Stimulated activated naive CD4-positive, alpha-beta T cell (primary cell): ENCODE measurements at places on chromosomes 16 and 17.

DNA sequence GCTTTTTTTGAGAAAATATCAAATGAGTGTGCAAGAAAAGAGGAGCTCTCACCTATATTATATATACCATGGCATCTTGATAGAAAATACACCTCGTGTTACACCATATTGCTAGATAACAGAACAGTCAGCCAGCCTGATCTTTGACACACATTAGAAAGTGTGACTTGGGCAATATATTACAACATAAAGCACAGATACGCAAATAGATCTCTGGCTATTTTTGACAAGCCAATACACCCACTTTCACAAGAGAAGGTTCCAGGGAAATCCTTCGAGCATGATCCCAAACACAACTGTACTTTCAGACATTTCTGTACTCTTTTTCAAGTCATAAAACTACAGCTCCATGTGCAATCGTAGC lies 9.4 kb downstream of the GGA2 start:
- DNase-seq, result no peak

DNA sequence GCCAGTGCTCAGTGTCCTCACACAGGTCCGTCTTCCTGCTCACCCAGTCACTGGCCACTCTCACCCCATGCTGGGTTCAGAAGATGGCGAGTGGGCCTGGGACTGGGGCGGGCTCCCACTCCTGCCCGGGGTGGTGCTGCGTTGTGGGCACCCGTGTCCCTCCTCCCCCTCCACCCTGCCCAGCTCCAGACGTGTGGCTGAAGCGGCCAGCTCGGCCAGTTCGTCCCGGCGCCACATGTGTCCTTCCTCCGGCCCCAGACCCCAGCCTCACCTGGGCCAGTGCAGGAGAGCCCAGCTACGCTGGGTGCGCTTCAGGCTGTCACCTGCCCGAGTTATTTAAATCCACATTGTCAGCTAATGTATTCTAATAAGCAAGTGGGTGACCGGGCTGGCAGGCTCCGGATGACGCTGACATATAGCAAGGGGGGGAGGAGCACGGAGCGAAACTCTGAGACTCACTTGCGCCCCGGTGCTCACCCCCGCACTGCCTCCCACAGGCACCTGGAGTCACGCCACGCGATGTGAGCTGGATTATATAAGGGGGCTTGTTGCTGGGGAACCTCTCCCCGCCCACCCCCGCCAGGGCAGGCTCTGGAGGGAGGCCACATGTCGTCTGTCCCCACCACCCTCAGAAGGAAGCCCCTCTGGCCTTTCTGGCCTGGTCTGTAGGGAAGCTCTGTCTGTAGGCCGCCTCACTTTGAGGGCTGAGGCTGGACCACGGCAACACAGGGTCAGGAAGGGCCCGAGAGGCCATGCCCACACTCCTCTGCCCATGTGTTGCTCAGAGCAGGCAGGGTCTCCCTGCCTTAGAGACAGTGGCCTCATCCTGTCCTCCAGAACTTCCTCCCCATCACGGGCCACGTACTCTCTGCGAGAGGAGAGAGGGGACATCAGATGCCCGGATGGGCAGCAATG lies 7.1 kb upstream of the BAIAP2 start:
- DNase-seq, result no peak

GRCh38 chr16:50796829-50797228 lies 54.9 kb downstream of the CYLD start:
- DNase-seq, result no peak

- no peak for DNase-seq
These were observed 36.0 kb downstream of the AIPL1 start for GRCh38 chr17:6398955-6399354.

DNA sequence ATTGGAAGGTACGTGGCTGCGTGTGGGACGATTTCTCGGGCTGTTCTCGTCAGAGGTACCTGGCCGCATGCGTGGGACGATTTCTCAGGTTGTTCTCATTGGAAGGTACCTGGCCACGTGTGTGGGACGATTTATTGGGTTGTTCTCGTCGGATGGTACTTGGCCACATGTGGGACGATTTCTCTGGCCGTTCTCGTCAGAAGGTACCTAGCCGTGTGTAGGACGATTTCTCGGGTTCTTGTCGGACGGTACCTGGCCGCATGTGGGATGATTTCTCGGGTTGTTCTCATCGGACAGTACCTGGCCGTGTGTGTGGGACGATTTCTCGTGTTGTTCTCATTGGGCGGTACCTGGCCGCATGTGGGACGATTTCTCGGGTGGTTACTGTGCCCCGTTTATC lies 50.1 kb upstream of the GNG13 start:
- DNase-seq, result no peak

GRCh38 chr16:67546761-67547422 lies 15.4 kb upstream of the CTCF start:
- DNase-seq, result peak; percentile 69

- DNase-seq, result peak; percentile 90
These were observed 8.3 kb downstream of the HS3ST3B1 start for GRCh38 chr17:14308965-14309879.

DNA sequence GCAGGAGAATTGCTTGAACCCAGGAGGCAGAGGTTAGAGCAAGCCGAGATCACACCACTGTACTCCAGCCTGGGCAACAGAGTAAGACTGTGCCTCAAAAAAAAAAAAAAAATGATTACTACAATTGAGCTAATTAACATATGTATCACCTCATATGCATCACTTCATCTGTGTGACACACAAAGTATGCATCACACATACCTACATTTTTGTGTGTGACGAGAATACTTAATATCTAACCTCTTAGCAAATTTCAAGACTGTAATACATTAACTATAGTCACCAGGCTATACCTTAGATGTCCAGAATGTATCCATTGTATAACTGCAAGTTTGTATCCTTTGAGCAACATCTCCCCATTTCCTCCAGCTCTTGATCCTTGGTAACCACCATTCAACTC lies 214.2 kb upstream of the MON1B start:
- no peak for DNase-seq

- DNase-seq, result no peak
These were observed at the start of gene MAZ for GRCh38 chr16:29806099-29806579. TSS of gene MAZ (plus strand) at chr16:29806529. CDS start at chr16:29806702, 173 bp downstream.

- DNase-seq, result no peak
These were observed 14.0 kb downstream of the METTL9 start for GRCh38 chr16:21613361-21613760.

- DNase-seq, result no peak
These were observed 9.2 kb downstream of the HS3ST3B1 start for GRCh38 chr17:14310101-14310500.

DNA sequence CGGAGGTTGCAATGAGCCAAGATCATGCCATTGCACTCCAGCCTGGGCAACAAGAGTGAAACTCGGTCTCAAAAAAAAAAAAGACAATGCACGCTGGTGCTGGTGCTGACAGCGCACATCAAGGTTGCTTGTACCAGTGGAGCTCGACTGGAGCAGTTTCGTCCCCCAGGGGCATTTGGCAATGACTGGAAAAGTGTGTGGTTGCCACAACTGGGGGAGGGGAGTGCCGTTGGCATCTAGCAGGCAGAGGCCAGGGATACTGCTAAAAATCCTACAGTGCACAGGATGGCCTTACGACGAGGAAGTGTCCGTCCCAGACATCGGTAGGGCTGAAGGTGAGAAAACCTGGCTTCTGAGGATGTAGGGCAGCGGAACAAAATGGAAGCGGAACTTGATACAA lies 2.4 kb downstream of the MEAK7 start:
- no peak for DNase-seq

- DNase-seq, result peak; percentile 16
These were observed 541 bp downstream of the ZNF18 start for GRCh38 chr17:11996722-11997146.

- no peak for DNase-seq
These were observed 1.9 kb upstream of the DHRS13 start for GRCh38 chr17:28904800-28905199.

- no peak for DNase-seq
These were observed 2.6 kb downstream of the NT5C start for GRCh38 chr17:75128694-75129505.

DNA sequence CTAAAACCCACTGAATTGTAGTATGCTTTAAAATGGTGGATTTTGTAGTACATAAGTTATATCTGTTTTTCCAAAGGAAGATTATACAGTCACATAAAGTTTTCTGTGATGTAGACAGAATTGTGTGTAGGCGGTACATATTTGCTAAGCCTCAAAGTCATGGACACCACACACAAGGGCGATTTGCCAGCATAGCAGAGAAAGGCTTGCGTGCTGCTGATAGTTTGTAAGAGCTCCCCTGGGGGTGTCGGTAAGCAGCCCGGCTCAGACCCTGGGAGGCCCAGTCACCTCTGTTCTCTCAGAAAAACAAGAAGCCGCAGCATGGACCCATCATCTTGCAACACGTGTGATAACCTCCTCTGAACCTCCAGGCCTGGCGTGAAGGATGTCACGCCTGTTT lies 38.3 kb upstream of the AKTIP start:
- DNase-seq, result no peak

GRCh38 chr17:18859256-18859655 lies 1.3 kb downstream of the PRPSAP2 start:
- DNase-seq, result no peak

DNA sequence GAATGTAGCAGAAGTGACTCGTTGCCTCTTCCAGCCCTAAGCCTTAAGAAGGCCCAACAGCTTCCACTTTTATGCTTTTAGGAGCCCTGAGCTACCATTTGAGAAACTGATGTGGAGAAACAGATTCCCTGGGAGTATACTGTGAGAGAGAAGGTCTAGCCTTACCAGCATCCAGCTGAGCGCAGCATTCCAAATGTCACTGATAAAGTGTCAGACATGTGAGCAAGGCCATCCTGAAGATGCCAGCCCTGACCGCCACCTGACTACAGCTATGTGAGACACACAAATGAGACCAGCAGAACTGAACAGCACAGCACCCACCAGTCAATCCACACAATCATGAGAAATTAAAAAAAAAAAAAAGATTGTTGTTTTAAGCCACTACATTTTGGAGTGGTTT lies 18.6 kb upstream of the MED13 start:
- DNase-seq, result no peak

GRCh38 chr16:55041540-55042234 lies 111.0 kb downstream of the IRX5 start:
- no peak for DNase-seq

- DNase-seq, result no peak
These were observed 308.9 kb upstream of the MON1B start for GRCh38 chr16:76882105-76882504.

DNA sequence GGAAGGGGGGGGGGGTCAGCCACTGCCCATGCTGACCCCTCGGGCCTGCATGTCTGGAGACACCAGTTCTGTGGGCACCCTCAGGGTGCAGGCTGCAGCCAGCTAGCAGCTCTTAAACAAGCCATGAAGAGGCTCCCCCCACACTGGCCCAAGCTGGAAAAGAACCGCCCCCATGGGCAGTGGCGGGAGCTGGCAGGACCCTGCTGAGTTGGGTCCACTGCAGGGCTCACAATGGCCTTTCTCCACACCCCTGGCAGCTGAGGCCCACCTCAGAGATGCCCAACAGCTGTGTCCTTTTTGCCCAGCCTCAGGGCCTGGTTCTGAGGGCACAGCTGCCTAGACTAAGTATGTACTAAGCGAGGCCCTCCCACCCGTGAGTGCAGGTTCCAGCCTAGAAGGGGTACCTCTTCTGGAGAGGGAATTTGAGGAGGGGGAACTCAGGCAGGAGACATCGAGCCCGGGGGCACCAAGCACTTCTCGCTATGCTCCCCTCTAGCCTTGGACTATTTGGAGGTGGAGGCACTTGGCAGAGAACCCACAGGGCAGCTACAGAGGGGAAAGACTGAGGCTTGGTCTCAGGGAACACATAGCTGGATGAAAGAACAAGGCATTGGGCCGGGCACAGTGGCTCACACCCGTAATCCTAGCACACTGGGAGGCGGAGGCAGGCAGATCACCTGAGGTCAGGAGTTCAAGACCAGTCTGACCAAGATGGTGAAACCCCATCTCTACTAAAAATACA lies 3.2 kb downstream of the THRA start:
- DNase-seq, result no peak

- DNase-seq, result peak; percentile 61
These were observed at the start of gene FLOT2 for GRCh38 chr17:28896884-28897768. TSS of gene FLOT2 (minus strand) at chr17:28897733. CDS start at chr17:28897574, 159 bp downstream.

- no peak for DNase-seq
These were observed 37.8 kb upstream of the LHX1 start for GRCh38 chr17:36899250-36900159.

- no peak for DNase-seq
These were observed 216 bp downstream of the VPS9D1 start for GRCh38 chr16:89720551-89720812.

DNA sequence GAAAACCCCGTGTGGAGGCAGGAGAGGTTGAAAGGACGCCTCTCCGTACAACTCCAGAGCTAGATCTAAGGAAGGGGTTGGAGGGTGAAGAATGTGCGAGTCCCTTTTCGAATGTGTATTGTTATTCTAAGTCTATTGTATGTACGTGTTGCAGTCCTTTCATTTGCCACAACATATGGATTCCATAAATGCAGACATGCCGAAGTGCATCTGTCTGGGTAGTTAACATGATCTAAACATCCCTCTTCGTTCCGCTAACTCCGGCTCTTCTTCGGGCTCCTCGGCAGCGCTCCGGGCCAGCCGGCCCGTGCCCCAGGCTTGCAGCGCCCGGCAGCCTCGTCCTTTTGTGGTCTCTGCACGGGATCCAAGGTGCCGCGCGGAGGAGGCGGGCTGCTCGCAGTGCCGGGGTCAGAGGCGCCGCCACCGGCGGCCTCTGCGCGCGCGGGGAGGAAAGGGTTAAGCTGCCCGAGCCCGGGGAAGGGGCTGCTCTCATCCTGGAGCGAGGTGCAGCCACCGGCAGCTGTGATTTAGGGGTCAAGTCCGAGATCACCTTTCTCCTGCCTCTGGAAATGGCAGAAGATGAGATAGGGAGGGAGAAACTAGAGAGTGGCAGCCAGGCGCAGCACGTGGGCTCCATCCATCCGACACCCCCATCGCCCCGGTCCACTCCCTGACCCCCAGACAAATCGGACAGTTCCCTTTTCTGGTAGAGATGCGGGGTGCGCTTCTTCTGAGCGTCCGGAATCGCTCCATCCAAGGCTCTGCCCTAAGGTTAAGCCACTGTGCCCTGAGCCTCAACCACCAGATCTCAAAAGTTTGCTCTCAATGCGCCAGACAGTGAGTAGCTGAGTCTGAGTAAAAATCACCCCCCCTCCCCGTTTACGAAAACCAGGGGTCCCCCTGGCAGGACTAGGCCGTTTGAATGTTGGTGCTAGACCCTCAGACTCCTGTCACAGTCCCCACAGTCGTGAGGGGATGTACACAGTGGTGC lies 15.1 kb upstream of the ZFHX3 start:
- DNase-seq, result no peak

GRCh38 chr17:21376081-21376758 lies at the start of gene KCNJ12:
TSS of gene KCNJ12 (plus strand) at chr17:21376357. CDS start at chr17:21415343, 38,986 bp downstream.
- DNase-seq, result no peak

GRCh38 chr17:27573971-27574525 lies 56.9 kb upstream of the LGALS9 start:
- no peak for DNase-seq

GRCh38 chr17:79485419-79485985 lies 125.3 kb downstream of the RBFOX3 start:
- no peak for DNase-seq

DNA sequence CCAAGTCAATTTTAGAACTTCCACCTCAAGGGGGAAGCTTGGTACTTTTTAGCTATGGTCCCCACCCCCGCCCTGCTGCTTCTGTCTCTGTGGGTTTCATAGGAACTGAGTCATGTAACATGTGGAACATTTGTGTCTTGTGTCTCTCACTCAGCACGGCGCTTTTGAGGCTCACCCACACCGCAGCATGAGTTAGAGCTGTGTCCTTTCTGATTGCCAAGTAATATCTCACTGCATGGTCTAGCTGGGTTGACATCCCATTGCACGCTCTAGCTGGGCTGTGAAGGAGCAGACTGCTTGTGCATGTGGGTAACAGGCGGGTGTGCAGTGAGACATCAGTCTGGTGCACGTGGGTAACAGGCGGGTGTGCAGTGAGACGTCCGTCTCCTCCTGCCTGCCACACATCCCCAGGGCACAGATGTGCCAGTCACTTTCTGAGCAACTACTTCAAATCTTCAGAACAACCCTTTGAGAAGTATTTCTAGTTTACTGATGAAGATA lies 26.4 kb upstream of the SLC7A5 start:
- DNase-seq, result no peak
